ENCODE measurements at places on chromosomes 12 and 14.

DNA sequence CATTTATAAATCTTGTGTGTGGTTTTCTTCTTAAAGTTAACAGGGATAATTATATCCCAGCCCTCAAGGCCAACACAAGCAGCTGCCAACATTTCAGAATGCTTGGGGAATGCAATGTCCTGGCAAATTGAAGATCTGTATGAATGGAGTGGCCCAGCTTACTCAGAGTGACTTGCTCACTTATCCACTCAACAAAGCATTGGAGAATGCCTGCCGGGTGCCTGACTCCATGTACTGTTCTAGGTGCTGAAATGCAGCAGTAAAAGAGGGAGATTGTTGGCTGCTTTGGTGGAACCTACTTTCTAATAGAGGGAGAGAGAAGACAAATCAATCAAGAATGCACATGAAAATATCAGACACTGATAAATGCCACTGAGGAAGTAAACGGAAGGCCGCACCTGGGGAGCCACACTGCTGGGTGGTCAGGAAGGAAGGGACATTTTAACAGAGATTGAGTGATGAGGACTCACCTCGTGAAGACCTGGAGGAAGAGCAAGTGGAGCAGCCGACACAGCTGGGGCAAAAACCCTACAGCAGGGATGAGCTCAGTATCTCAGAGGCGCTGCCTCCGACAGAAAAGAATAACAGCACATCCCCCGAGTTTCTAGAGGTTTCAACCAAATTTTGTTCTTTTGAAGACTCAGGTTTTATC lies 61.2 kb upstream of the VASH1 start:
- DNase-seq: no peak

- DNase-seq: no peak
Observed at GRCh38 chr14:101374373-101375338, 186.6 kb upstream of the DIO3 start.

GRCh38 chr14:89427426-89428172 lies 10.6 kb upstream of the FOXN3 start:
- no peak for DNase-seq

- no peak for DNase-seq
Observed at GRCh38 chr12:127998988-127999387, 268.0 kb upstream of the TMEM132C start.

- no peak for DNase-seq
Observed at GRCh38 chr14:90201344-90201743, 55.0 kb upstream of the PSMC1 start.

DNA sequence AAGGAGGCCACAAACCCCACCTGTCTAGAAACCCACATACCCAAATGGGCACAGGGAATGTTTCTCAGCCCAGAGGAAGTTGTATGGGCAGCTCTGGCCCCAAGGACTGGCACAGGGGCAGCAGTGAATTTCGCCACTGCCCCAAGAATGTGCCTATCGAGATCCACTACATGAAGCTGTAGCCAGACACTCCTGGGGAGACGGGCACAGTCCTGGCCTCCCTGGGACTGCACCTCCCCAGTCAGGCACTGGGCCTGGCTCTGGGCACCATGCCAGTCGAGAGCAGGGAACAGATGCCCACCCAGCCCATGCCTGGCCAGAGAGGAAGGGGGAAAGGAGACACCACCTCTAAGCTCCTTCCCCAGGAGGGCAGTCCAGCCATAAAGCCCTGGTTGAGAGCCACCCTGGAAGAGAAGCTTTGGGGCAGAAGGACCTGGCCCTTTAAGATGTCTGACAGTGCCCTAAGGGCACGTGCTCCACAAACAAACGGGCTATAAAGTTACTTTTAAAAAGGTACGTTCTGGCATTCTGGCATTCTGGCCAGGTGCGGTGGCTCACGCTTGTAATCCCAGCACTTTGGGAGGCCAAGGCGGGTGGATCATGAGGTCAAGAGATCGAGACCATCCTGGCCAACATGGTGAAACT lies 8.4 kb downstream of the ADCY6 start:
- no peak for DNase-seq

DNA sequence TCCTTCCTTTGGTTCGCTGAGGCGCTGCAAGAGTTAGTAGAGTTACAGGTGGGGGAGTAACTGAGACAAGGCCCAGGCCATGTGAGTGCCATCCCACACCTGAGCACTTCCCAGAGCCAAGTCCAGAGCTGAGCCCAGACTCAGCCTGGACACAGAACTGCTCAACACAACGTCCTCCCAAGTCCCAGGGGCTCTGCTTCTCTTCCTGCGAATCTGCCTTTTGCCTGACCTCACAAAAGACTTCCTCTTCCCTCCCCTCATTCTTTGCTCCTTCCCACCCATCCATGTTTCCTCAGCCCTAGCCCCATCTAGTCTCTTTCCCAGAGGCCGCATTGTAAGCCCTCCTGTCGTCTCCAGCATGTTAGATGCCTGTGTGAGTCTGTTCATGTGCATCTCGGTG lies 16.6 kb upstream of the MCRS1 start:
- no peak for DNase-seq

Data from activated CD4-positive, alpha-beta T cell treated with anti-CD3 and anti-CD28 coated beads for 4 hours (primary cell).